ENCODE measurements at places on chromosomes 5 and 9.

DNA sequence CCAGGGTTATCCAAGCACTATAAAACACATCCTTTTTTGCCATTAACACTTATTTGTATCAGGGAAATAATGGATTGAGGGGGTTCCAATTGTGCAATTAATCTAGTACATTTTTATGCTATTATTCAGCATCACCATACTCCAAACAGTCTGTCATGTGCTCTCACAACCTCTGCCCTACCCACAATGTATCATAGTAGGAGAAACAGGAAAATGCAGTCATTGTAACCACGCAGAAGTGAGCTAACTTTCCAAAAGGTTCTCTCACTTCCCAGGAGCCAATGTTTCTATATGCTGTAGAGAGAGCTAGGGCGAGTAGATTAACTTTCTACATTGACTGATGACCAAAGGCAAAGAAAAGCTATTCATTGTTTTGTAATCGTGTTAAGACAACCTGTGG, 29.8 kb downstream of the DAB2 start:
- DNase-seq = peak; percentile 93

DNA sequence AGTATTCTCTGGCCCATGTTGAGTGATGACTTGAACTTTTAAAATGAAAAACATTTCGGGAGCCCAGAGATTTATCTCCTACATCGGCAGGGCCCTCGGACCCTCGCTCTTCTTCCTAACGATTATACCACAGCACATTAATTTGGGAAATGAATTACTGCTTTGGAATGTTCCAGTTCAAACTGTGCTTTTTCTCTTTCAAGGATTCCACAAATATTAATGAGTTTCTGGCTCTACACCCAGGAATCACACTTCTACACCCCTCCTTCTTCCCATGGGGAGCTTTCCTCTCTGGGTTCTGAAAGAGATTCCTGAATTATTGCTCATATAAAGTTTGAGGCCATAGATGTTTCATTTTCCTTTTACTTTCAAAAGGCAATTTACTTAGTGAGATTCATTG, 41.2 kb downstream of the NSG2 start:
- no peak for DNase-seq

DNA sequence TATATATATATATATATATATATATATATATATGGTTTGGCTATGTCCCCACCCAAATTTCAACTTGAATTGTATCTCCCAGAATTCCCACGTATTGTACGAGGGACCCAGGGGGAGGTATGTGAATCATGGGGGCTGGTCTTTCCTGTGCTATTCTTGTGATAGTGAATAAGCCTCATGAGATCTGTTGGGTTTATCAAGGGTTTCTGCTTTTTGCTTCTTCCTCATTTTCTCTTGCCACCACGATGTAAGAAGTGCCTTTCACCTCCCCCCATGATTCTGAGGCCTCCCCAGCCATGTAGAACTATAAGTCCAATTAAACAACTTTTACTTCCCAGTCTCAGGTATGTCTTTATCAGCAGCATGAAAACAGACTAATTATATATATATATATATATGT, 52.3 kb upstream of the ADAMTS2 start:
- DNase-seq = no peak

GRCh38 chr9:78893774-78894401, 597.0 kb downstream of the PSAT1 start:
- DNase-seq = no peak

GRCh38 chr9:85527331-85528020, 214.3 kb downstream of the AGTPBP1 start:
- peak; percentile 71 for DNase-seq

DNA sequence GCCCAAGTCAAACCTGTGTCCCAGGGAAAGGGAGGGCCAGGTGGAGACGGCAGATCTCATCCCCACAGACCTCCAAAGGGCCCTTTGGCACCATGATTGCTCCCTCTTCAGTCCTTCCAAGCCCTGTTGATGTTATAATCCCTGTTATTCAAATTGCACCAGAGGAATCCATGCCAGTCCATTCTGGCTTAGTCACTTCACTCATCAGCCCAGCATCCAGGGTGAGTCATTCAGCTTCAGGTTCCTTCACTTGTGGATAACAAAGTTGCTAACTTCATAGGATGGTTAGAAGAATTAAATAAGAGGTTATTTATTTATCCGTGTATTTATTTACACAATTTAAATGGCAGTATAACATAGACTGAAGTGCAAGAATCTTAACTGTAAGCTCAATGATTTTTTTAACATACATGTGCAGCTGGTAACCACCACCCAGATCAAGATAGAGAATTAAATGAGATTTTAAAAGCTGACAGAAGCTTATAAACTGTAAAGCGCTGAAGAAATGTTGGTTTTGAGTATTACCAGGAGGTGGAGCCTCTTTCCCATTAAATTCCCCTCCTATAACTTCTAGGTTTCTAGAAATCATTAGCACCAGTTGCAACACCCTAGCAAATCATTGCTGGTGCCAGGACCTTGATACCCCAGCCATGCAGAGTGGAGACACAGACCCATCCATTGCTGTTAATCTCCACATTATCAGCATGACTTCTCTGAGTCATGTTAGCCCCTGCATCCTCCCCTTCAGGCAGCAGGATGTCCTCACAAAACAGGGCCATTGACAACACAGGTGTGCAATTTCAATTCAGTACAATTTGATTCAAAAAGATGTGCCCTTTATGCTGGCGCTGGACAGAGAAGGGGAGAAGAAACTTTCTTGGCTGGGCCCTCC, 77.4 kb downstream of the SEC61B start:
- peak; percentile 71 for DNase-seq

DNA sequence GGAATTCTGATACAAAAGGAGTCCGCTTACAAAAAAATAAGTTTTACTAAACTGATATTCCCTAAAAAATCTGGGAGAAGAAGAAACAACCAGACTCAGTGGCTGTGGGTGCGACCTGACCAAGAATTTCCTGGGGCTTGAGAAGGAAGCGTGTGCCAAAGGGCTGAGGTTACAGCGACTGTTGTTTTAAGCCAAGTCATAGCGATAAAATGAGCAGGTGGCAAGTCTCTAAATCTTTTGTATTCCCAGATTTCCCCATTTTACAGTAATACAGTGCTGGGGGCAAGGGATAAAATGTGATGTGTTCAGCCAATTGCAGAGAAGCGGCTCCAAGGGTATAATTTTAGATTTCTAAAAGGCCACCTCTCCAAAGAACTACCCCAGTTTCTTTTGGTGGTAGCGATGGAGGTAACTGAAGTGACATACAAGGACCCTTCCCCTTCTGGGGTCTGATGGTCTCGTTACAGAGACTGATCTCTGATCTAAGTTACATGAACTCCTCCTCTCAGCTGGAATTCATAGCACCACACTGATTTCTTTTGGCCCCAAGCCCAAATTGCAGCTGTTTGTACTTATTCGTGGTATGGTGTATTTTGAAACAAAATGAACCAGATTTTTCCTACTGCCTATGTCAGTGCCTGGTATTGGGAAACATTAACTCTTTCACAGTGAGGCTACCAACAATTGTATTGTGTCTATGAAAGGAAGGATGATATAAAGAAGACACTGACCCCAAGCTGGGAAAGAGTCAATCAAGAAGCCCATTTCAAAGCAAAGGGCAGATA, 41.6 kb downstream of the LPAR1 start:
- DNase-seq = no peak

Measured in lung microvascular endothelial cell (primary cell).